ENCODE measurements at places on chromosomes 5 and 9.
A peak's percentile ranks its signal among the peaks of the same experiment; 100 is the strongest.

- DNase-seq, result no peak
Observed at GRCh38 chr5:120778491-120779484, 314.7 kb downstream of the PRR16 start.

DNA sequence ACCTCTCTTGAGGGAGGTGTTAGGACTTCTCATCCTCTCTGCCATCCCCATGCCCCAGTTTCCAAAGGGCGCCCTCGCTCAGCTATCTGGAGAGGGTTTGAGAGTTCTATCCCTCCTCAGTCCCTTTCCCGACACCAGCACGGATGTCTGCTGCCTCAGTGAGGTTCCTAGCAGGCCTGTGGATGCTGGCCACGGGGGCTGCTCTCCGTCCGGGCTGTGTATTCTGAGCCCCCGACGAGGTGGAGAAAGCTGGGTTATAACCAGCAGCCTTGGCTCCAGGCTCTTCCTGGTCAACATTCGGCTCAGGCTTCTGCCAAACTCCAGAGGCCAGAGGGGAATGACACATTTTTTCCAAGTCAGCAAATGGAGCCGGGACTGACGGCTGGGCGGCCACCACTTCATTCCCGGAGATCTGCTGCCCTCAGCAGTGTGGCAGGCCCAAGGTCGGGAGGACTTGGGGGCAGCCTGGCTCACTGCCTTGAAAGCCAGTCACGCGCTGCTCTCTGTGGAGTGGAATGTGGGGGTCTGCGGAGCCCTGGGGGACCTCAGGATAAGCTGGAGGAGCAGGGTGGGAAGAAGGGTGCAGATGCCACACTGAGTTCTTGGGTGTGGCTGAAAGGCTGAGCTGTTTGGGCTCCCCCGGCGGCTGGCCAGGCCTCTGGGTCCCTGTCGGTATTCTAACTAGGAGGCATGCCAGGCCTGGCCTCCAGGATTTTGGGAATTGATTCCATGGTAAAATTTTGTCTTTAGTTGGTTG, 27.4 kb downstream of the PTPA start:
- no peak for DNase-seq

GRCh38 chr9:98472216-98472615, 216.8 kb upstream of the TBC1D2 start:
- DNase-seq, result no peak

GRCh38 chr5:172569861-172570558, 71.1 kb upstream of the NEURL1B start:
- DNase-seq, result no peak

DNA sequence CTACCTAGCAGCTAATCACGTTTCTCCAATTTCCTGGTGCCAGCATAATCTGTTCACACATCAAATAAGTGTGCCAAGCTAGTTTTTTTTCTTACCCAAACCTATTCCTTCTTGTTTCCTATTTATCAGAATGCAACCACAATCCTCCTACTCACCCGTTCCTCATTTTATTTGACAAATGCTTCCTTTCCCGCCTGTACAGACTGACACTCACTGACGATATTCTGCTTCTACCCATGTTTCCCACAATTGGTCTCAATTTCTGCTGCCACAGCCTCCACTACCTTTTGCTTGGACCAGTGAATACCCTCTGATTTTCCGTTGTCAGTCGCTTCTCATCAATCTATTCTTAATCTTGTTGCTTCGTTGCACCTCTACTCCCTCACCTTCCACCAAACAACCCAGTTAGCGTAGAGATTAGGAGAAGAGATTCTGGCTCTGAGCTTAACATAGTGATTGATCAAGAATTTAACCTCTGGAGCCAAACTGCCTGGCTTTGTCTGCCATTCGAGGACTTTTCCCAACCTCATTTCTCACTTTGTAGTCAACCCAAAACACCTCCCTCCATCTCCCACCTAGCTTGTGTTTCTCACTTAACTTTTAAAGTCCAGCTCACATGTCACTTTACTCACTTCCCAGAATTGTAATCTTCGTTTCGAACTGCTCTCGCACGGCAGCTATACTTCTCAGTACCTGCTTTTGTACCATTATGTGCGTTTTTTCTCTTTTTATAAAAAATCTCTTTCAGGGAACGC, 729 bp upstream of the TMEM38B start:
- DNase-seq, result no peak

DNA sequence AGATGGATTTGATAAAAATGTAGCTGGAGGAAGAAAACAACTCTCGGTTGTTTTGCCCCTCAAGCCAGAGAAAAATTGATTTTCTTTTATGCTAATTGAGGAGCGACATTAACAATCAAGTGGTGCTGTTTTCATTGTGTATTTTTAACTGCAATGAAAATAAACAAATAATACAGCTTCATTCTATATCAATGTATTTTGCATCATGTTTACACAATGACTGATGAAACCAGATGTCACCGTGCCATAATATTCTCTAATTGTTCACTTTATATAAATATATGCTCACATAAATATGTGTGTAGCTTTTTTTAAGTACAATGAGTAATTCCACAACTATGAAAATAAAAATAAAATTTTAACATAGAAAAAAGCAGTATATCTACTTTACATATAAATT, 139.0 kb upstream of the PRDM9 start:
- DNase-seq, result no peak

GRCh38 chr9:122821278-122821943, 7.0 kb downstream of the PDCL start:
- DNase-seq, result no peak

DNA sequence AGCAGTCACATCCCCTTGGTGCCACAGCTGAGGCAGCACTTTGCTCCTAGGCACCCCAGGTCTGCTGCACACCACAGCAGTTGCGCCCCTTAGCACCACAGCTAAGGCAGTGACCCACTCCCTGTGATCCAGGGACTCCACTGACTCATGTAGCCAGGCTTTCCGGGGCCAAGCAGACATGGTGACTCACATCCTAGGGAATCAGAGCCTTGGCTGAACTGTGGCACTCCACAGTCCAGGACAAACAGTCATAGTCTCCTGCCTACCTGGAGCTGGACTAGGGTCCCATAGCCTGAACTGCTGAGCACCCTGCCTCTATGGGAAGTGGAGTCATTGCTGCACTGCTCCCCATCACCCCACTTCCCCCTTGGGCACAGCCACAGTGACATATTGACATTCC, 338.7 kb downstream of the NPR3 start:
- no peak for DNase-seq

DNA sequence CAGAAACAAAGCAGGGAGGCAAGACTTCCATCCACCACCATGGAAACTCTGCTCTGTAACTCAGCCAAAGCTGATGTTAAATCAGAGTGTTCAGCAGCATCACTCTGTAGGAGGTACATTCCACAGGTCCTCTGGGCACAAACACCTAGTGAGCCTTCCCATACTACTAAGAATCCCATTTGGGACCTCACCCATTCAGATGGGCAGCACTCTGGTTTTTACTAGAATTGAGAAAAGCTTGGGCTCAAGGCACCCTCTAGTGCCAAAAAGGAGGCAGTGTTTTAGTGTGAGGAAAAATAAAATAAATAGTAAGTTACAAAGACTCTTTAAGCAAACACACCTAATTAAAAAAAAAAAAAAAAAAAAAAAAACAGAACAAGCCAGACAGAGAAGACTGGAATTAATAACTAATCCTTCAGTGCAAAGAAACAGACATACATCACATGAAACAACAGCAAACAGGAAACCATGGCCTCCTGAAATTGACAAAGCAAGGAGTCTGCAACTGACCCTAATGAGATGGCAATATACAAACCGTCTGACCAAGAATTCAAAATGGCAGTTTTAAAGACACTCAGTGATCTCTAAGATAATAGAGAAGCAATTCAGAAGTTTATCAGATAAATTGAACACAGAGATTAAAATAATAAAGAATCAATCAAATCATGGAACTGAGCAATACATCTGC, 159.5 kb downstream of the GNA14 start:
- DNase-seq, result no peak

DNA sequence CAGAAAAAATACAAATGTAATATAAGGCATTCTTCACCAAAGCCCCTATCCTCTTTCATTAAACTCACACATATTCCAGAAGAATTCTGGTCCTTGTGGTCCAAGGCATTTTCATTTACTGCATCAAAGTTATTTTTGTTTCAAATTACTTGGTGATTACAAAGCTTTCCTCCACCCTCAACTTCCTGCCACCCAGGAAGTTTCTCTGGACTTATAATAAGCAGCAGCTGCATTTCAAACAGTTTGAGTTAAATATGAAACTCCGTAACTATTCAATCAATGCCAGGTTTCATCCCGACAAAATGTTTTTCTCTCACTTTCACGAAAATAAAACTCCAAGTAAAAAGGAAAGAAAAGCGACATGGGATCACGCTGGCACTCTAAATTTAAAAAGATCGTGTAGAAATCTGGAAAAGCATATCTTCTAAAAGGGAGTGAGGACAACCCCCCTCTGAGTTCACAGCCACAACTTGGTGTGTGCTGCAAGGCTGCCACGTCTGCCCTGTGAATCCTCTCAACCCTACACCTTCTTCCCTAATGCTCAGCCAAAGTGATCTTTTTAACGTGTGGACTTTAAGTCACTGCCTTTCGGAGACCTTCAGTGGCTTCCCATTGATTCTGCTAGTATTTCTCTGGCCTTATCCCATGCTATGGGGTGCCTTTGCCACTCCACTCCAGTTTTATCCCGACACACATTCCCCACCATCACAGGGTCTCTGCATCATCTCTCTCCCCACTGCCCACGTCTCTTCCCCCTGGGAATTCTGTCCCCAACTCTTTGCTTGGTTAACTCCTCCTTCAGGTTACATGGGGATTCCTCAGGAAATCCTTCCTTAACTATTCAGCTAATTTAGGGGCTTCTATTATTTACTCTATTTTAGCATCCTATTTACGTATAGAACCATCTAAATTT, 91.1 kb upstream of the CER1 start:
- DNase-seq, result no peak

- no peak for DNase-seq
Observed at GRCh38 chr9:110153431-110153830, 54.5 kb downstream of the C9orf152 start.

DNA sequence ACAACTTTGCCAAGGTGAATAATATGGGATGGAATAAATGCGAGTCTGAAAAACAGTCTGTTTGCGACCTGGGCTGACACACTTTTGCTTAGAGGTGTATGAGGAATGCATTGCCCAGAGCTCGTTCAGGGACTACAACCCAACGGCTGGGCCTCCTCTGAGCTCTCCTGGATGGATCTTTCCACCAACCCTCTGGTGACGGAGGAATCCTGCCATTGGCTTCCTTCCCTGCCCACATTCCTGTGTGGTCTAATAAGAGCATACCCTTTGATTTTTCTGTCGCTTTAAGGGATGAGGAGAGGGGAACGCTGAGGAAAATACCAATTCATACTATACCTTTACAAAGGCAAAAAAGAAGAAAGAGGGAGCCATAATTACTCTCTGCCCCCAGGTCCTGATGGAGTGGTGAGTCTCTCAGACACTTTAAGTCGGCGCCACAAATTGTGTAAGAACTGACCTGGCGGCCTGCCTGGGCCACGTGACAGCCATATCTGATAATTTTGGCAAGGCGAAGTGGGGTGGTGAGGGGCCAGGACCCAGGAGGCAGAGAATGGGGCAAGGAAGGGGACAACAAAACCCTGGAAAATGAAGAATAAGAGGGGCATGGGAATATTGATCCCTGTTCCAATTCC, 265.2 kb upstream of the MSX2 start:
- DNase-seq, result no peak

- no peak for DNase-seq
Observed at GRCh38 chr9:85645909-85646627, 95.7 kb downstream of the AGTPBP1 start.

DNA sequence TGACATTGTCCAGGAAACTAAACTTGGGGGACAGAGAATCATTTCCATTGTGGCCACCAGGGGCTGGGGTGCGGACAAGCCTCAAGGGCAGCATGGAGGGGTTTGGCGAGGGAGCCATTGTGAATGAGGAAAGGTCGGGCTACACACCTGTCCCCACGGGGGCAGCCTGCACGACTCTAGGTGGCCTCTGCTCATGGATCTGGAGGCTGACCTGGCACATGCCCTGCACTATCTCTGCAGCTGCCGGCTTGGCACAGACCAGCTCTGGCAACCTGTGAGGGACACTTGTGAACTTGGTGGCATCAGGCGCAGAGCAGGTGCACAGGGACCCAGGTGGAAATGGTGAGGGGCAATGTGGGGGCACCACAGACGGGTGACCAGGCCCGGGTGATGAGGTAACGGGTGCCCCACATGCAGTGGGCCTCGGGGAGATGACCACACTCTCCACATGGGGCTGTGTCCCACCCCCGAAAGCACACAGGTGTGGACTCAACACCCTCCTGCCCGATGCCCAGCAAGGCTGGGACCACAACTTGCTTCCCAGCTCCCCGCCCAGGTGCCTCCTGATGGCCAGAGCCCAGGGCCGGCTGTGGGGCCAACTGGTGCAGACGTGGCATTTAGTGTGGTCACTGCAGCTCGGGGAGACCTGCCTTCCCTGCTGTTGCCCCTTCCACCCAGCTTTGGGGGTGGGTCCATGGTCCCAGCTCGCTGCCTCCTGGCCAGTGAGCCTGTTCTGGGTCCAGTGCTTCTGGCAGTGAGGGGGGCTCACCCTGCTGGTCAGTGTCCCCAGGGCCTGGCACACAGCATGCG, 60.9 kb upstream of the UBAC1 start:
- no peak for DNase-seq

- no peak for DNase-seq
Observed at GRCh38 chr9:33868440-33868973, 51.5 kb downstream of the UBE2R2 start.

GRCh38 chr5:22728610-22729009, 124.5 kb downstream of the CDH12 start:
- no peak for DNase-seq

DNA sequence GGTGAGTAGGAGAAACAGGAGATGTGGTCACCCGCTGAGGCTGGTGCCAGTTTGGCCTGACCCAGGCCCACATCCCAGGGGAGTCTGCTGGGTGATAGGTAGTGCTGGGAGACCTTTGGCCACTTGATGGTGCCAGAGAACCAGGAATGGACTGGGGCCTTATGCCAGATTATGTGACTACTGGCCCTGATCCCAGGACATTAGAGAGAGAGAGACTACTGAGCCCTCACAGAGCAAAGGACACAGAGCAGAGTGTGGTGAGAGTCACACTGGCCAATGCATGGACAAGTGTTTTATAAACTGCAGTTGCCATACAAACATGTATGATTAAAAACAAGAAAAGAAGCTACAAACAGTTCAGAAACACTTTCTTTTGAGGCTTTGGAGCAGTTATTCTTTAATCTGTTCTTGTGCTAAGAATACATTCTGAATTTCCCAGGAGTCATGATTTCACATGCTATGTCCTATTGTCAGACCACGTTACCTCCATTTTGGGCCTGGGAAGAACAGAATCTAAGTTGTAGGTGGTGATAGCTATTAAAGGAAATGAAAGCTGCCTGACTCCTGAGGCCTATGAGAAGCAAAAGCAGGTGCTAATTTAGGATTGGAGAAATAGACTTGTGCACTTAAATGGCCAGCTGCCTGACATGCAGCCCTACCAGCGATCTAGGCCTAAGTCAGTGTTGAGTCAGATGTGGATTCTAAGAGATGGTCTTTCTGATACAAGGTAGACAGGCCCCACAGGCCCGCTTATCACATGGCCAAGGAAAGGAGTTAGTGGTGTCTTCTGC, 32.6 kb upstream of the TMOD1 start:
- DNase-seq, result peak; percentile 66

GRCh38 chr5:133397348-133397747, 215.0 kb downstream of the FSTL4 start:
- DNase-seq, result no peak

All from nucleus accumbens (tissue), 56 donors.